Hematopoietic multipotent progenitor cell (in vitro differentiated cells): ENCODE measurements at places on chromosomes 6 and 20. TPM values are rescaled to one million over a fixed set of nuclear protein-coding genes. Genes with fewer than 3 reads are reported as not detected.
A peak's percentile ranks its signal among the peaks of the same experiment; 100 is the strongest.

The ABHD16A gene
- total RNA-seq = 75.4 TPM

The LHFPL5 gene
- not detected for total RNA-seq

The FAM50B gene
- total RNA-seq = 23.2 TPM

The TRIM40 gene
- under 0.01 TPM for total RNA-seq

The GGTLC1 gene
- not detected for total RNA-seq

- DNase-seq = no peak
These were observed 169.1 kb upstream of the CDYL start for GRCh38 chr6:4606821-4607704.

- no peak for DNase-seq
These were observed 3.3 kb upstream of the ASIP start for GRCh38 chr20:34237942-34238341.

DNA sequence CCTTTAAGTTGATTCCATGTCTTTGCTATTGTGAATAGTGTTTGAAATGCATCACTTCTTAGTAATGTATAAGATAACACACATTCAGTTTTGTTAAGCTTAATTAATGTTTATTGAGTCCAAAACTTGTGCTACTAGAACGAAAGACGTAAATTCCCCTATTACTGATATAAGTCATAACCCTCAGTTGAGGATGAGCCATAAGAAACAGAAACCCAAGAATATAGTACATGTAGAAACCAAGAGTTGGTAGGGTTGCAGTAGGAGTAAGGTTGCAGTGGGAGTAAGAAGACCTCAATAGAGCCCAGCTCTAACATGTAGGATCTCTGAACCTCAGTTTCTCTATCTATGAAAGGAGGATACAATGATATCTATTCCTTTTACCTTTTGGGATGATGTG lies 19.3 kb downstream of the CITED2 start:
- no peak for DNase-seq

GRCh38 chr20:2948968-2949367 lies 75.7 kb downstream of the PTPRA start:
- DNase-seq = no peak

DNA sequence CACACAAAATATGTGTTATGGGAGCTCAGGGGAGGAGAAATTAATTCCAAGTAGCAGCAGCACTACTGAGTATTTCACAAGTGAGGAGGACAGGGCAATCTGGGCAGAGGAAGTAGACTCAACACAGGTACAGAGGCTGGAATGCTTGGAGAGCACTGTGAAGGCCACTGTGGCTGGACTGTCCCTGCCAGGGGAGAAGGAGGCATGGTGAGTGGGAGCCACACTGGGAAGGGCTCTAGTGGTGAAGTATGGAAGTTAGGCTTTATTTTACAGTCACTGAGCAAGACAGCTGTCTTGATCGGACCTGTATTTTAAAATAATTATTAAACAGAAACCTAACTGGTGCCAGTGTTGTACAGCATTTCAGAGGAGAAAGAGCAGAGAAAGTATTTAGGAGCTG lies 28.8 kb downstream of the FAM229B start:
- no peak for DNase-seq

DNA sequence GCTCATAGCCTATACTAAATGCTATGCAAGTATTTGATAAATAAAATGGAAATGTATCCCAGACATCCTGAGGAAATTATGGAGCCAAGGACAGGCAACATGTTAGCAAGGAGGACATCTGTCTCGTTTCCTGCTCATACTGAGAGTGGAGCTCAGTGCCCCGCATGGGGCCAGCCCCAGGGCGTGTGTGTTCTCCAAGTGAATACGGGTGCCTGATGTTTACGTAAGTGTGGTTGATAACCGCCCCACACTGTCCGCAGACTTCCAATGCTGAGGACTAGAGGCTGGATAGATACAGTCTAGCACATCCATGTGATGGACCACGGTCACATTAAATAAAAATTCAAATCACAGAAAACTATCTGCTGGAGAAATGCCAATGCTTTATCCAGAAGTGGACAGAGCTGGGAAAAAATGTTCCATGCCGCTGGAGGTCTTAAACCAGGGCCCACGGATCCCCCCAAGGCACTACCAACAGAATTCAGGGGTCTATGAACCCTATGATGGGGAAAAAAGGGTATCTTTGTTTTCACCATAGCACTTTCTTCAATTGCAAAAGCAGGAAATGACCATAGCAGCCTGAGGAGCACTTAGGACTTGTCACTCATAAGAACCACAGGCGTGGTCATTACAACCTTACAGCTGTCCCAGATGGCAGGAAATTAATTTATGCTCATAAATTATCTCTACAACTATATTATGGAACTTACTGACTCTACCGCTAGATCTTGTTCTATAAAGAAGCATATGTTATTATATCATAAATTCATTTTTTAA lies 24.9 kb downstream of the TGM2 start:
- no peak for DNase-seq

GRCh38 chr6:104402572-104402971 lies 457.1 kb downstream of the HACE1 start:
- DNase-seq = no peak

DNA sequence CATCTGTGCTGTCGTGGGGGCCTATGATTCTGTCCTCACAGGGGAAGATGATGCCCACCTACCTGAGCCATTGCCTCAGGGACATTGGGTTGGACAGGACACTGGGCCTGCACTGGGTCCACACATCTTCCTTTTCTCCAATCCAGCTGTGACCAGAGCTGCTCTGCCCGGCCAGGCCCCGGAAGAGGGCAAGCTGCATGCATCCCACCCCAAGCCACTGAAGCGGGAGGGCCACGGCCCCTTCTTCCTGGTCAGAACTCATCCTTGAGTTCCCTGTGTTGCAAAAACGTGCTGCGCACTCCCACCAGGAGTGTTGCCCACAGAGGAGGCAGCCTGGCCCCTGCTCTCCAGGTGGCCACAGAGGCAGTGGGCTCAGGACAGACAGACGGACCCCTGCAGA lies 38.2 kb downstream of the SPDEF start:
- no peak for DNase-seq

GRCh38 chr20:58570204-58570859 lies 55.1 kb upstream of the APCDD1L start:
- no peak for DNase-seq

DNA sequence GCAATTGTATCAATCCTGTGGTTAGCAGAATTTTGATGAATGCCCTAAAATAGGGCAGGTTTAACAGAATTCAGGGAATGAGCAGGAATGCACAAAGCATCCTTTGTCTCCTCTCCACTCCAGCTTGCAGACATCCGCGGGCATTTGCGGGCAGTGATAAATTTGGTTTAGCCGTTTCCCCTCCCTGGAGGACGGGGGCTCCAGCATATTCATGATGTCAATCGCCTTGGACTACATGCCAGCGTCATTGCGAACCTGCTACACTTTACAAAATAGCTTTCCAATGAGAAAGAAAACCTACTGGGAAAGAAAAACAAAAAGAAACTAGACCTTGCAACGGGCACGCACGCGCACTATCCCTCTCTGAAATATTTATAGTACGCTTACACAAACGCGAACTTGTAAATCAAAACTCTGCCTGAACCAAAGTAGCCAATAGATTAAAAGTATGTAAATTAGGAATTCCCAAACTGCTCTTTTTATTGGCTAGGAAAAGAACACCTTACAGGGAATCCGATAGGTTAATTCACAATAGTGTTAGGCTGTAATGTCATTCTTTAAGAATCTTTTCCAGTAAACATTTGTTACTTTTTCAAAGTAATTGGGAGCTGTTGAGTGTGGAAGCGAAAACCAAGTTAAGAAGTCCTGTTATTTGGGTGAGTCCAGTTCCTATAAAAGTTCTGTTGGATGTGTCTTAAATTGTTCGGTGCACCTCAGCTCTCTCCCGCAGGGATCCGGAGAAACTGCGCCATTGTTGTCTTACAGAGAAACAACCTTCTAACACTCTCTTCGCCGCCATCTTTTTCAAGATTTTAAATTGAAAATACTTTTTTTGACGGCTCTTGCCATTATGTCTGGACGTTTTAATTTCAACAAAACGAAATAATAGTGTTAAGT lies 136.7 kb downstream of the HFE start:
- DNase-seq = peak; percentile 80

DNA sequence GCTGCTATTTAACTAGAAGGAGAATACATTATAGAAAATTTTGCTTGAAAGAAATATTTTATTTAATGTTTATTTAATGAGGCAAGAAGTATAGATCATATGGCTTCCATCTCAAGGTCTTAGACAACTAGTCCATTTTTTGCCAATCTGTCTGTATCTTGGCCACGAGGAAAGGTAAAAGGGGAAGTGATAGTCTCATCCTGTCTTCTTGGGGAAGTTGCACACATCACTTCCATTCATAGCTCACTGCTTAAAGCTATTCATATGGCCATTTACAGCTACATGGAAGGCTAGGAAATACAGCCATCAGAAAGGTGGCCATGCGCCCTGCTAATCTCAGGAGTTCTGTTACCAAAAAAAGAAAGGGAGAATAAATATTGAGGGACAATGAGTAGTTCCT lies 50.8 kb downstream of the METTL24 start:
- DNase-seq = no peak

DNA sequence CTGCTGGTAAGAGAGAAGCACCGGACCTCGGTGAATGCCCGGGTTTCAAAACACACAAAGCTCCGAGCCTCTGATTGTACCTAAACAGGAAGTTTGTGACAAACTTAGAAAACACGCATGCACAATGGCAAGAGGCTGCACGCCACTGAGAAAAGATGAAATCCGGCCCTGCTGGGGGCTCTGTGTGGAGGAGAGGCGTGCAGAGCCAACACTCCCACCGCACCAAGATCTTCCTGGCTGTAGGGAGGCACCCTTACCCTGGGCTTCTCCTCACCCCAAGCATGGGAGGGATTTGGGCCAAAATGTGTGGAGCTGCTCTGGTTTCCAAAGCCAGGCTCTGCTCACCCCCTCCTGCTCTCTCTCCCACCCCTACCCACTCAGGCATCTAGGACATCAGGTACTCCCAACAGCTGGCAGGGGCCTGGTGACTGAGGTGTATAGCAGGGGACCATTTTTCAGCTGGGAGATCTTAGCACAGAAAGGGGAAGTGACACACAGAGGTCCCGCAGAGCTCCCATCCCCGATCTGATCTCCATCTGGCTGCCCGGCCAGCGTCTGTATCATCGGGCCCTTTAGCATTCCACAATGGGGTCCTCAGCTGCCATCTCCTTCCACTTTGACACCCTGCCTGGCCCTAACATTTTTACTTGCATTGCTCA lies 84.2 kb downstream of the TRERF1 start:
- DNase-seq = peak; percentile 43

DNA sequence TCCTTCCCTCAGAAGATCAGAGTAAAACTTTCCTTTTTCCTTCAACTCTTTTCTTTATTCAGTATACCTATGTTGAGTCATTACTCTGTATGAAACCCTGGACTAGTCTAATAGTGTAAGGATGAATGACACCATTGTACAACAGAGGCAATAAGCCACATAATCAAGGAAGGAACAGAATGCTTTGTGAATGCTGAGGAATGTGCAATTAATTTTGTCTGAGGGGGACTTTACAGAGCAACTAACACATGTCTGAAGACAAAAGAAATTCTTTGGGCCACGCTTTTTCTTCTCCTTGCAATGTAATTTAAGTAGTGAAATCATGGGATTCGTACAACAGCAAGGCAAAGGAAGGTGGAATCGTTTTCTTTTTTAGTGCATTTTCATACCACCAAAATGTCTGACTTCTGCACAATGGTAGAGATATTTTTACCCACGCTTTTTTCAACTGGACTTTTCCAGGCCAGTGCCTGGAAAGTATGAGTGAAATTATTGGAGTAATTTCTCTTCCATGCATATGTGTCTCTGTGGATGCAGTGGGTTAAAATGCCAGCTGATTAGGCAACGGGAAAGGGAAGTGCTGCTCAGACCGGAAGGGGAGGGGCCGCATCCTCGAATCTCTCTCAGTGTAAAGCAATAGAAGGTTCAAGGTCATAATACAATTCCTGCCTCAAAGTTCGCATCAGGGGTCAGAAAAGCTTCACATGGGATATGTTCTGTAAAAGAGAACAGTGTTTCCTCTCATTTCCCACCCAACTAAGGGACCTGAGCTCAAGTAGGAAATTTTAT lies 89.9 kb upstream of the MTHFD1L start:
- no peak for DNase-seq

GRCh38 chr6:5203546-5203945 lies 57.2 kb downstream of the LYRM4 start:
- DNase-seq = no peak

GRCh38 chr20:9262653-9263194 lies 193.8 kb downstream of the PLCB4 start:
- DNase-seq = no peak

- peak; percentile 76 for DNase-seq
These were observed 10.3 kb upstream of the TULP1 start for GRCh38 chr6:35522660-35523658.

DNA sequence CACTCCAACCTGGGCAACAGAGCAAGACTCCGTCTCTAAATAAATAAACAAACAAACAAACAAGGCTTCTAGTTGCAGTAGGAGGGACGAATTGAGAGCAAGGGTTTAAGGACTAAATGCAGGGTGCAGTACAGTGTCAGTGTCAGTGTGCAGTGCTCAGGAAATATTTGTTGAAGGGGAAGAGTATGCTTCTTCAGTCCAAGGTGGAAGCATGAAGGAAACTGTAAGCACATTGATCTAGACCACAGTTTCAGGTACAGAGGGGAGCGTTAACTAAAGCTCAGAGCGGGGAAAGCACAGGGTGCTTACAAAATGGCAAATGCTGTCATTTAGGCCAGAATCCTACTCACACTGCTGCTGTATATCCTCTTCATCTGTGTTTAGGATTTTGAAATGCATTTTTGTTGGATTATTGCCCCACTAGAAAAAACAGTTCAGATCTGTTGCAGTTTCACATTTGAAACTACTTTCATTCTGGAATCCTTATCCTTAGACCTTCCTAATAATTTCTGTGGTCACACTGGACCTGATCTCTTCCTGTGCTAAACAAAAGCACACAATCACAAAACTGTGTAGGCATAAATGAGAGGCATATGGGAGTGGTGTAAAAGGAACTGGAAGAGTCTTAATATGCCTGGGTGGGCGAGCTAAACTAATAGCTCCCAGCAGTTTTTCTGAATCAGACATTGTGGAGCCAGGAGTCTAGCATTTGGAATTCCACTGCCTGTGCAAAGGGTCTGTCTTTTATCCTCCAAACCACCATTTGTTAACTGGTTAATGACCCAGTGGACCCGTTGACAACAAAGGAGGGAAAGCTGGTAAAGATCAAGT lies 41.4 kb downstream of the CBFA2T2 start:
- no peak for DNase-seq

- DNase-seq = no peak
These were observed 541.7 kb upstream of the BTBD3 start for GRCh38 chr20:11375966-11376365.
